Thyroid gland (tissue), 4 donors: ENCODE measurements at places on chromosomes 1 and 21. TPM values are rescaled to one million over a fixed set of nuclear protein-coding genes. Genes with fewer than 3 reads are reported as not detected.

DNA sequence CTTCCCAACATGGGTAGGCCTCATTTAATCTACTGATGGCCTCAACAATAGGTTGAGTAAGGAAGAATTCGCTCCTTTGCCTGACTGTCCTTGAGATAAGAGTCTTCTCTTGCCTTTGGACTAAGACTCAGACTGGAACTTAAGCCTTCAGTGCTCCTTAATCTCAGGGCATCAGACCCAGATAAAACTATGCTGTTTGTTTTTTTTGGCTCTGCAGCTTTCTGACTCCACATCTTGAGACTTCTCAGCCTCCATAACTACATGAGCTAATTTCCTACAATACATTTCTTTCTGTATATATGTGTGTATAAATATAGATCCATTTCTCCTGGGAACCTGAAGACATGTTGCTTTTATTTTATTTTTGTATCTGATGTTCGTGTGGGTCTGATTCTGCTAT lies 1470.7 kb upstream of the PRMT6 start:
- DNase-seq: no peak

DNA sequence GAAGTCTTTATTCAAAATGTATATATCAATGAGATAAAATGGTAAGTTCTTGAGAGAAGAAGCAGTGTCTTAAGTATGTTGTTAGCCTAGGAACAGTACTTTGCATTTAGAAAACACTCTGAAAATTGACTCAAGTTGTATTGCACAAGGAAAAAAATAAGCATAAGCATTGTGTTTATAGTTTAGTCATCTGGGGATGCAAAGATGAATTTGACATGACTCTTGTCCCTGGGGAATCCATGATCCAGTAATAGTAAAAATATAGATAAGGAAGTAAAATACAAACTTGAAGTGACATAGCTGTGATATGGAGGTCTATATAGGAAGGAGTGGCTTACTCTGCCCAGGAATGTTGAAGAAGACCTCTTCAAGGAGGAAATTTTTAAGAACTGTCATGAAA lies 185.0 kb upstream of the PTBP2 start:
- DNase-seq: no peak

Gene NDUFS2
- total RNA-seq: 101 TPM

DNA sequence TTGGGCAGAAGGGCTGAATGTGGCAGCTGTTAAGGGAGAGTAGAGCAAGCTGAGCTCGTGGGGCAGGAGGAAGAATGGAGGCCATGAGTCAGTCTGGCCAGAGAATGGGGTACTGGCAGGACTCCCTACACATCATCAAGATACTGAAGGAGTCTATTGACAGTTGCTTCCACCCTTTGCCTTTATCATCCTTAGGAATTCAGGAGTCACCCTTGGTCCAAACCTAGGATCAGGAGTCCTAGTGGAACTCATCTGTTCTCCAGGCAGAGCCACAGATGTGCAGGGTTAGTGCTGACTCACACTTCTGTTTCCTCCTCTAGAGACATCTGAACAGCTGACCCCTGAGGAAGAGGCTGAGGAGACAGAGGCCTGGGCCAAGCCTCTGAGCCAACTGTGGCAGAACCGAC lies 18.7 kb upstream of the ST3GAL3 start:
- DNase-seq: no peak

Gene FCRLB
- 2.4 TPM for total RNA-seq
